ENCODE measurements at places on chromosomes 4 and X.

DNA sequence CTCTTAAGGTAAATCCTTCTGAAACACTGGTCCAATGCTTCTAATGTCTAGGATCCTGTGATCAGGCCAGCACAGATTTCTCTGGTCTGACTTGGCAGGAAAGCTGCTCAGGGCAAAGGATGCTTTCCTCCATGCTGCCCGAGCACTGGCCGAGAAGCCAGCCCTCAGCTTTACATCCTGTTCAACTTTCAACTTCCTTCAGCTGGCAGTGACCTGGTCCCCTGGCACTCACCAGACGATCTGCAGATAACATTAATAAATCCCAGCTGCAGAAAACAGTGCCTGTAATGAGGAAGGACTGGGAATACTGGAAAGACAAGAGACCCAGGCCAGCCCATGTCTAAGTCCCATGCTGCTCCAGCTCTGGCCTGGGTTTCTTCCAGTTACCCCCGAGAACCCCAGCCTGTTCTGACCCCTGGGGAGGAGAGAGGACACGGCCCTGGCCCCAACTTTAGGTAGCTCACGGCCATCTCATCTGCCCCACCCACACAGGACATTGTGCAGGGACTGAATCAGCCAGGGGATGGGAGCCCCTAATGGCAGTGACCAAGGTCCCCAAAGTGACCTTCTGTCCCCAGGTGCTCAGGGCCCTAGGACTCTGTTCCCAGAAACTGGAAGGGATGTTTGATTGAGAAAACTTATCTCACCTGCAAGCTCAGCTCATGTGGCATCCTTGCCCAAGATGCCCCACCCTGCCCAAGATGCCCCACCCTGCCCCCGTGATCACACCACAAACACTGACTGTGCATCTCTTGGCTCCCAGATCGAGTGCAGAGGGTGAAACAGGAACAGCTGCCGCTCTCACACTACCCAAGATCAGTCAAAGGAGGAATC is 28.0 kb downstream of the JAKMIP1 start:
- no peak for DNase-seq

- no peak for DNase-seq
Observed at GRCh38 chr4:188262464-188262863, 123.2 kb downstream of the TRIML1 start.

GRCh38 chr4:6889101-6889735 is 20.4 kb upstream of the TBC1D14 start:
- no peak for DNase-seq

GRCh38 chrX:134792077-134792476 is 133.8 kb upstream of the PLAC1 start:
- DNase-seq = no peak

DNA sequence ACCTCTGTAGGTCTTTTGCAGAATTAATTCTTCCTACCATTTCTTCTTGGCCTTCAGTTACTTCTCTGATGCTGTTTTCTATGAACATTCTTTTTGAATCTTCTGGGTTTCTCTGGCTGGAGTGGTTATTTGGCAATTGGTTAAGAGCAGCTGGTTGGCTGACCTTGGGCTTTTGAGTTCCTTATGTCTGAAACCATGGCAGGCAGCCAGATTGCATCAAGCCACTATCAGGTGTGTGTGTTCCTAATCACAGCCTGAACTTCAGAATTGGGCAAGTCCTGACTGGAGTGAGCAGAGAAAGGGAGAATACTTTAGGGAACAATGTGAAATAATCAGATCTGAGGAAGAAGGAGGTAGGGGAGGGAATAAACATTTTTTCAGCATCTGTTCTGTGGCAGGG is 90.2 kb downstream of the ARHGAP10 start:
- DNase-seq = no peak

- no peak for DNase-seq
Observed at GRCh38 chrX:24899391-24899790, 116.4 kb downstream of the ARX start.

- no peak for DNase-seq
Observed at GRCh38 chr4:123598331-123598730, 201.7 kb downstream of the SPRY1 start.

DNA sequence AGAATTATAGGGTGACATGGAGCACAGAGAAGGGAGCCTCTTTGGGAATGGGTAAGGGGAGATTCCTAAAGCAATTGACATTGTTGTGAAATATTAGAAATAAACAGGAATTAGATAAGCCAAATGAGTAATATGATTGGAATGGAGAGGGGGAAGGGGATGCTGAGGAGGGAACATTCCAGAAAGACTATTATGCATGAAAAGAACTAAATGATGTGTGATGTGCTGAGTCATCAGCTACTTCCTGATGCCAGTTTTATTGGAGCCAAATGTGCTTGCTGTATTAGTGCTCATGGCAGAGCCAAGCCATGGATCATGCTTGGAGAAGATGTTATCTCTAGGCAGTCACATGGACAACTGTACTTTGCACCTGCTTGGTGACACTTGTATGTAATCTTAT is 189.0 kb upstream of the HCCS start:
- DNase-seq = no peak

DNA sequence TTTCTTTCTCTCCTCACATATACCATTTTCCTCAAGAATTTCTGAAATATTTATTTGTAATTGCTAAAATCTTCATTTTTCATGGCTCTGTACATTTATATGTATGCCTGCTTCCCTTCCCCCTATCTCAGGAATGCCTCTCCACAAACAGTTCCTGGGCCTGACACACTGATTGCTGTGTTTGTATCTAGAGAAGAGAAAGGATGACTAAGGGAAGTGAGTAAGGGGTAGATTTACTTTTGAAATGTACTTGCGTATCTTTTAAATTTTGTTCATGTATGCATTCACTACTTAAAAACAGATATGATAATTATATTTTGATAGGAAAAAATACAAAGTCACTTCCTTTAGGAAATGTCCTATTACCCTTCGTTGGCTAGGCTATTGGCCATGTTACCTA is 790.8 kb downstream of the PCDH18 start:
- no peak for DNase-seq

- no peak for DNase-seq
Observed at GRCh38 chr4:22672519-22672918, 20.2 kb upstream of the GBA3 start.

DNA sequence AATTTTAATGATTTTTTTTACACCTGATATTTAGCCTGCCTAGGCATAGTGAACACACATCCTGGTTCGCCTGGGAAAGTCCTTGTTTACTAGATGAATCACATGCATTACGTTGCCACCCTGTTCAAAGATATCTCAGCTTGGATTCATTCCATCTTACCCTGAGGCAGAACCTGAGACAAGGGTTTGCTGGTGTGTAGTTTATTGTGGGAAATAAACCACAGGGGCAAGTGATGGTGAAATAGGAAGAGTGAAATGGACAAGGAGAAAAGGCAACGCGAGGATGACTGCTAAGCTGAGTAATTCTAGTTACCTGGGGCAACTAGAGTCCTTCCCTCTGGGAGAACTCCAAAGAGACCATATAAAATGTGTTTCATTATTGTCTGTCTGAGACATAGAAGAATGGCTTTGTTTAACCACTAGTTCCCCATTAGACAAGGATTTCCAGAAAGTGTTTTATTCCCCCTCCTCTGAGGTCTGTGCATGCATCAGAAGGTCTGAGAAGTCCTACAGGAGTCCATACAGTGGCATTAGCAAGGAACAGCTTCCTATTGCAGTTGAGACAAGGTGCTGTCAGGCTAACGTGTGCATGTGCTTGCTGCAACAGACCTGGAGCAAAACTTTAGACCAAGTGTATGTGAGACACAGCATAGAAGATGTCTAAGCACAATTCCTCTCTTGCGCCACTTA is 797.3 kb upstream of the FRG1 start:
- DNase-seq = no peak

DNA sequence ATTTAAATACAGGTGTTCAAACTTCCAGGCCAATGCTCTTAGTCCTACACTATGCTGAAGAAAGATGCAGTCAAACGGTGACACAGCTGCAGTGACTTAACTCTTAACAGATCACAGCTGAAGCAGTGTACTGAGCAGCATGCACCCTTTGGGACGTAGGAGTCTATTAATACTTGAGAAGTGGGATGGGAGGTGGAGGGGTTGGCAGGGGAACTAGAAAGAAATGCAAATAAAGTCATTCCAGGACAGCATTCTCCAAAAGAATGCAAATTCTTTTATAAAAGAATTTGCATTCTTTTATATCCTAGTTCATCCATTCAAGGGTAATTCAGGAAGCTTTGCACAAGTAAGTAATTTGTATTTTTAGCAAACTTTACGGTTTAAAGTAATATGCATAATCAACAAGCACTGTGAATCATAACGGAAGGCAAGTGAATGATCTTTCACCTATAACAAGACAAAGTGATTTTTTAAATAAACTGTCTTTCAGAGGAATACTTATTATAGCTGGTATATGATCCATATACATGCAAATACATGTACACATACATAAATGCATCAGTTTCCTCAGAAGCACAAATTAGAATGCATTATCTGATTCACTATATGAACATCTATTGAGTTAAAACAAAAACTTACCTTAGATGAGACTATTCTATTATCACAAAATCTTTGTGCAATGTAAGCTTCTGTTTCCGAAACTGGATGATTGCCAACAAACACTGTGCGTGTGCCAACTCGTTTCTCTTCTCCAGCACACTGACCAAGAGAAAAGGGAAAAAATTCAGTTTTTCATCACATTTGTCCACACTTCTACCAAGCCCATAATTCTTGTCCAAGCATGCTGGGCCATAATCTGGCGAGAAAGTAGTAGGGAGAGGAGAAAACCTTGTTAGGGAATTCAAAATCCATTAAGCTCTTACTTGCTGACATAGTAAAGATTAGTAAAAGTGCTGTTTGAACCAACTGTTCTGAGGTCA is 106.5 kb downstream of the ATP11C start:
- DNase-seq = no peak

DNA sequence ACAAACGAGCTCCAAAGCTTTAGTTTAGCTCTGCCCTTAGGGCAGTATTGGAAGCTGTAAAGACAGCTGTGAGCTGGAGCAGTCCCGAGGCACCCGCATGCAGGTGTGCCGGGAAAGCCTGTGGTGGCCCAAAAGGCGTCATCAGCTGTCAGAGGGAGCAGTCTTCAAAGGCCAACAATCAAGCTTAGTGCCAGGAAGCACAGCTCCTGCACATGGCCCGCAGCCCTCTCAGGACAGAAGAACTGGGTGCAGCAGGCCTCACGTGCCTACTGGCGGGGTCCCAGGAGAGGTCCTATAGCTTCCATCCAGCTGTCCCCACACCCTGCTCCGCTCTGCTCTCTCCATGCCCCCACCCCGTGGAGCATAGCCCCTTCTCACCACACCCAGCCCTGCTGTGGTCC is 92.2 kb upstream of the TRIM2 start:
- no peak for DNase-seq

DNA sequence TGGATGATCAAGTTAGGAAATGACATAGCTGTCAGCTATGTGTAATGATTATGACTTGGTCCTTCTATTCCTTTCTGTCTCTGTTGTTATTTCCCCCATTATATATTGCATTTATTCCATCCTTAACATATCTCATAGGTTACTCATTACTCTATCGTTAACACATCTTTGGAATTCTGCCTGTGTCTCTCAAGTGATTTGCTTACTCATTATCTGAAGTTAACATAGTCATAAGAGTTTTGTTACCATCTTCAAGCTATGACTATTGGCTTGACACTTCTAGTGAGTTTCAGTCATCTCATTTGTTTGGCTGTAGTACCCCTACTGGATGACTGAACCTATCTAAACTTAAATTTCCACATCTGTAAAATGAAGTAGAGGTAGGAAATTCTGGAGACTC is 286.1 kb upstream of the PPP1R2C start:
- no peak for DNase-seq

DNA sequence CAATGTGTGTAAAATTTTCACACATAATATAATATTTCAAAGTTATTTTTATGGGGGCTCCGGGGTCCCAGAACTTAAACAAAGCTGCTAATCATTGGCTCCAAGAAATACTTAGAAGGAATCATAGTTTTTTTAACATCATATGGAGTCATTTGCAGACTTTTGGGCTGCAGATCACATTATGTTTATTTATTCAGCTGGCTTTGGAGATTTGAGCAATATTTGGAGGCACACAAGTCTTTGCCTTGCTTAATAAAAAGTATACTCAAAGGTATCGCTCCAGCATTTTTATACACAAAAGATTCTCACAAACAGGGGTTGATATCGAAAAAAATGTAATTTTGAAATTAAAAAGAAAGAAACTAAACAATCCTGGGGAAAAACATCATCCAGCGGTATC is 382.5 kb upstream of the TENM3 start:
- no peak for DNase-seq

- peak; percentile 64 for DNase-seq
Observed at GRCh38 chrX:15781961-15782699, 8.2 kb upstream of the ZRSR2 start.

DNA sequence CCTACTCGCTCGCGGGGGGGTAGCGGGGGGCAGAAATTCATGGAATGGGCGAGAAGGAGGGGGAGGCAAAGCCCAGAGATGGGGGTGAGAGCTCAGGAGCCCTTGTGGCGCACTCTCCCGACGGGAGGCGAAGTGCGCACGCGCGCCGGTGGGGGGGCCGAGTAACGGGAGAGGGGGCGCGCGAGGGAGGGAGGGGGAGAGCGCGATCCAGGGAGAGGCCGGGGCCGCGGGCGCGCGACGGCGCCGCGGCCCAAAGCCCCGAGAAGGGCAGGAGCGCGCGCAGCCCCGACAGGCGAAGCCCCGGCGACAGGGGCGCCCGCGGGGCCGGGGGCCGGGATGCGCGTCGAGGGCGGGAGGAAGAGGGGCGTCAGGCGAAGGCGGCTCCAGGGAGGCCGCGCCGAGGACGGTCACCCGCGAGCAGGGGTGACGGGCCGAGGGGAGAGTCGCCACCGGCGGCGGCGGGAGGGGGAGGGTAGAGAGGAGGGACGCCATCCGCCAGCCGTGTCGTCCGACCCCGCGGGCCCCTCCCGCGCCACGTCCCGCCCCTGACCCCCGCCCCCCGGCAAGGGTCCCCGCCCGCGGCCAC is 421 bp downstream of the MECP2 start:
- DNase-seq = peak; percentile 87
